Activated effector memory CD4-positive, alpha-beta T cell treated with Interleukin-2 at 50 U/mL for 16 hours (primary cell): ENCODE measurements at places on chromosomes 3 and 15.

DNA sequence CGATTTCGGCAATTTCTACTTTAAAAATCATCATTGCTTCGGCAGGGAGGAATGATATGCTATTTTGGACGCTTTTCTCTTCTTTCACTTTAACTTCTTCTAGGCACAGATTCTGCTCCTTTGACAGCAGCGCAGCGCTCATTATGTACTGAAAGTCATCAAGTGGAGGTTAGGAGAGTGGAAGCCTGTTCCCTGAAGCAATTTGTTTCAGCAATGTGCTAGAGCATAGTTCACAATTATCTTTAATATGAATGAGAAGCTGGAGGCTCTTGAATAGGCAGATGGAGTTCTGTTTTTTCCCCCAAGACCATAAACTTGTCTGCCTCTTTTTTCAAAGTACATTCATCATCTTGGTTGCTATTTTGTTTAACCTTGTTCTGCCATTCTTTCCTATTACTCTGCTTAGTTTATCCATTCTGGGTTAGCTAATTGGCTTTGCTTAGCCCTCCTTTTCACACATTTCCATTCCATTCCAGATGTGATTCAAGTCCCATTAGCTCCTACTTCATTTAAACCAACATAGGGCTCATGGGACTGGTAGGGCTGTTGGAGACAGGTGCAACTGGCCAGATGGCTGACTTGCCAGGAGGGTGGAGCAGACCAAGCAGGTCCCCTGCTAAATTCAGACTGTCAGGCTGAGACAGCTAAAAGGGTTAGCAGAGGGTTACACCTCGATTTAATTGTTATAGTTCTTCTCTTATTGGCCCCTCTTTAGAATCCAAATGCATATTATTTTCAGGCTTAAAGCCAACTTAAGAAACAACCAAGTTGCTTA is 534.7 kb upstream of the CBLB start:
- no peak for DNase-seq

DNA sequence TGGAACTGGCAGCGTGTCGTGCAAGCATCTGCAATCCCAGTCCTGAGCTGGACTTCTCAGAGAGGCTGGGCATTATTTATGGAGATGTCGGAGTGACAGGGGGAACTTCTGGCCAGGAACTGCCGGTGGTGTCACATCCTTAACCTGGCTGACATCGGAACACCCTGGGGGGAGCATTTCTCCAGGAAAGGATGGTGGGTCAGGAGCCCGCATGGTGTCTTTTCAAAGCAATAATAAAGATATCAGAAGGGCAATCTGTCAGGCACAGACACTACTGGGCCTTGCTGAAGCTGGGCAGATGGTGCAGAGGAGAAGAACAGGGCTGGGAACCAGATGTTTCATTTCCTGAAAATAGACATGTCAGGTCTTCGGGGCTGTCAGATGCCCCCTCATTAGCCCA is 133.5 kb downstream of the WNT7A start:
- DNase-seq: no peak

GRCh38 chr3:138078096-138078495 is 37.3 kb downstream of the DZIP1L start:
- no peak for DNase-seq

- no peak for DNase-seq
Measured at GRCh38 chr3:3356846-3357245, 177.4 kb upstream of the CRBN start.
